Activated T-cell treated with anti-CD3 and anti-CD28 coated beads, Interleukin-2, amount 50 U/mL, for 1 hour (primary cell): ENCODE measurements at places on chromosomes 5 and 9.

- DNase-seq = no peak
These were observed 157.6 kb downstream of the DENND1A start for GRCh38 chr9:123772374-123772773.

GRCh38 chr9:76516871-76517270, 57.9 kb downstream of the GCNT1 start:
- no peak for DNase-seq

DNA sequence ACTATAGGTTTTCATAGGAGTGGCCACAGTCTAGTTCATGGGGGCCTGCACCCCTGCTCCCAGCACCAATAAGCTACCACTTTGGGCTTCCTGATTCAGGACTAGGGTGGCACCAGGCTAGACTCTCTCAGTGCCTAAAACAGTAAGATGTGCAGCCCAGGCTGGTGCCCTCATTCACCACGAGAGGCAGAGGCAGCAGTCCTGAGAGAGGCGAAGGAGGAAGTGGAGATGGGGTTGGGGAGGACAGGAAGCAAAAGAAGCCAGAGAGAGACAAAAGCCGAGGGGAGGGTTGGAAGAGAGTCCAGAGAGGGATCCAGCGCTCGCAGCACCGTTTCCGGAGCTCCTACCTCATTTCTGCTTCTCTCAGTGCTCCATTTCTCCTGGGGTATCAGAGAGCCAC, 180.9 kb downstream of the MED10 start:
- no peak for DNase-seq

DNA sequence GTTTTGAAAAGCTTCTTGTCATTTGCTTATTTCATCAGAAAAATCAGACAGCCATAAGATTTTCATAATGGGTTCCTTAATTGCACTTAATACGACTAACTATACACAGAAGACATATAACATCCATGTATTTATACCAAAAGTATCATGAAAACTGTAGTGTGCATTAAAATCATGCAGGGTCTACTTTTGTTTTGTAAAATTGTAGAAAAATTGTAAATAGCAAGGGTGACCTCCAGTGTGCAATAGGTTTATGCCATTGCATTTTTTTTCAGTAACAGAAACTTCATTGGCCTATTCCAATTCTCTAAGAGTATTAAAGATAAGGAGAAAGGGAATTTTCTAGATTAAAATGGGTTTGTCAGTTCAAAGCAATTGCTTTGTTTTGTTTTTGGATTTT, 307.6 kb downstream of the KIAA0825 start:
- DNase-seq = no peak

- no peak for DNase-seq
These were observed 356.5 kb downstream of the CTNND2 start for GRCh38 chr5:11547730-11548129.

DNA sequence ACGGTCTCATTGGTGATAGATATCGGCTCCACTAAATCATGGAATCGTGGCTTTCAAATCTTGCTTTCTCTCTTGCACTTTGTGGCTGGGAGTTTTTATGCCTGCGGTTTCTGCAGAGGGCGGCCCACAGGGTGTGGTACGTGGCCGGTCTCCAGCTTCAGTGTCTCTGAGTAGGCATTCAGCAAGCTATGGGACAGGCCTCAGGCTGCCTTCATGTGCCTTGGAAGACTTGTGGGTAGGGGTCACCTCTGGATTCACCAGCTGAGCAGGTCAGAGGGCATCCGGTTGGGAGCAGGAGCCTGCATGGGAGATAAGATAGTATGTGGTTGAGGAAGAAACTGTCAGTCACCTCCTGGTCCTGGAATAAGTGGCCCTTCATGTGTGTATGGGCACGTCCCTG, 47.7 kb downstream of the AMBP start:
- DNase-seq = no peak

- DNase-seq = no peak
These were observed 80.8 kb upstream of the SEMA6A start for GRCh38 chr5:116655431-116655830.

GRCh38 chr9:438066-438465, 223.4 kb downstream of the DOCK8 start:
- DNase-seq = no peak

GRCh38 chr5:169637549-169638121, 560 bp downstream of the DOCK2 start:
- DNase-seq = peak; percentile 68

DNA sequence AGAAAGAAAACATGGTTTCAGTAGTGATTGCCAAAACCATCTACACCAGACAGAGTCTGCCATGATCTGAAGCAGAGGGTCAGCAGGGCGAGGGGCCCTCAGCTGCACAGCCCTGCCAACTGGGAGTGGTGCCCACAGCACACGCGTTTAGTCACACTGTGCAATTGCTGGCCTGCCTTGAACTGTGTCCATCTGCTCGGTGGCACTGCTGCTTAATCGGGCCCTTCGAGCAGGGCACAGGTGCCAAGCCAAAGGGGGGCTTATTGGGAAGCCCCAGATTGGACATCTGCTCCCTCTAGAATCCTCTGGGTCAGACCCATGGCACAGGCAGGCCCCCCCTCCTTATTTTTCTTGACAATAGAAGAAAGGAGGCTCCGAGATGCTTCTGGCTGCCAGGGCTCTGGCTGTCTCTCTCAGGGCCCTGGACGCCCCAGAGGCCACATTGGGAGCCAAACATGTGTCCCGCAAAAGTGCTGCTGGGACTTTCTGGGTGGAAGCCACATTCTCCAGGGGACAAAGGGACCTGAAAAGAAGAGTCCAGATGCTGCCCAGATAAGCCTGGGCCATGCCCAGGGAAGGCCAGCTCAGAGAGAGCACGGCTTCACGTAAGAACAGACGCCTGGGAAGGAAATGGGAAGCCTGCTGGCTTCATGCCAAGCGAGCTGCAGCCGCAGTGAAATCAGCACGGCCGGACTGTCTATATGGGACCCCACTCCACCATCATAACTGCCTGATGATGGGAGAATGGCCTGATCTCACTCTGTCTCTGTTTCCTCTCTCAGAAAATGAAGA, 349.2 kb downstream of the GADD45G start:
- DNase-seq = no peak

DNA sequence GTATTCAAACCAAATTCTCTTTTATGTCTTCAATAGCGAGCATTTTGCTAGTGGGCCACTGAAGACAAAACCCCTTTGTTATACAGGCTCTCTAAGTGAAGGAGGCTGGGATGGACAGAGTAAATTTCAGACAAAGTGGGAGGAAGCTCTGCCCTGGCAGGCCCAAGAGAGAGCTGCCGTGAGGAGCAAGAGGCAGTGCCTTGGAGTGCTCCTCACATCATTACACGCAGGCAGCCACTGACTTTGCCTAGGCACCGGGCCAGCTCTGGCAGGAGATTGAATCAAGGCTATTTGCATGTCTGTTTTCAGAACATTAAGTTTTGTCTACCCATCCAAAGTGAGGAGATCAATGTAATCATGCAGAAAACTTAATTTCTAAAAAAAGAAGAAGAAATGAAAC, 167.7 kb downstream of the CCDC192 start:
- no peak for DNase-seq

DNA sequence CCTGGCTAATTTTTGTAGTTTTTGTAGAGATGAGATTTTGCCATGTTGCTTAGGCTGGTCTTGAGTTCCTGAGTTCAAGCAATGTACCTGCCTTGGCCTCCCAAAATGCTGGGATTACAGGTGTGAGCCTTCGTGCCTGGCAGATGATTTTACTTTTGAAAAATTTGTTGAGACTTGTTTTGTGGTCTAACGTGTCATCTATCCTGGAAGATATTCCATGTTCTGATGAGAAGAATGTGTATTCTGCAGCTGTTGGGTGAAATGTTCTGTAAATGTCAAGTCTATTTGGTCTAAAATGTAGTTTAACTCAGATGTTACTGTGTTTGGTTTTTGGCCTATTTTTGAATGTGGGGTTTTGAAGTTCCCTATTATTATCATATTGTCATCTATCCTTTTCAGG, 145.6 kb downstream of the XRCC4 start:
- DNase-seq = no peak

DNA sequence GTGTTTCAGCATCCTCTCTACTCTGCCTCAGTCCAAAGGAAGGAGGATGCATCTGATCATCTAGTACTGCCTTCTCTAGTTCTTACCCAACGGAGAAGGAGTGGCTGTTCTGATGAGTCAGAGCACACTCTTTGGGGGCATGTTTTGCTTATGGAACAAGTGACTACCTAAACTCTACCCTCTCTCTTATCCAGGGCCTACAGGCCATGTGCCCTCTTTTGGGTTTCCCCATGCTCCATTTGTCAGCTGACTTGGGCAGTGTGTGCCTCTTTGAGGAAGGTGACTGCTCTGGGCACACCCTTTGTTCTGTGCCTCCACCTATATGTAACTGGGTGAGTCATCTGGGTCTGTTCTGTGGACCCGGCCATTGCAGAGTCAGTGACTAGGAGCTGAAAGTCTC, 89.6 kb upstream of the BNC2 start:
- DNase-seq = no peak

GRCh38 chr5:36370073-36370472, 68.4 kb upstream of the RANBP3L start:
- no peak for DNase-seq

GRCh38 chr9:36018891-36019720, 17.6 kb upstream of the RECK start:
- DNase-seq = no peak

GRCh38 chr9:118059484-118060278, 355.5 kb downstream of the TLR4 start:
- DNase-seq = no peak

DNA sequence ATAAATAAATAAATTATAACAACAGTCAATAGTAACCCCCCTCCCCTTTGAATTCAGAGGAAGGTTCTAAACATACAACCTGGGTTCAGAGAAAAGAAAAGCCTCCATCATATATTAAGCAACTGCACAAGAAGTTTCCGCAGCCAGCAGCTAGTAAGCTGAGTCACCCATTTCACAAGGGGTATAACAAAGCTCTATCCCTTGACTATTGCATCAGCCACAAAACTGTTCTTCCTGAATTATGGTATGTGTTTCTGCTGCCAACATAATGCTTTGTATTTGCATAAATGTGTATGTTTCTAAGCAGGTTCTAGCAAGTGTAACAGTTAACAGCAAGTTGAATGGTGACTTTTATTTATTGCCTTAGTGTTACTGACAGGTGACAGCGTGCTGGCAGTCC, 6.8 kb upstream of the CEP120 start:
- no peak for DNase-seq

DNA sequence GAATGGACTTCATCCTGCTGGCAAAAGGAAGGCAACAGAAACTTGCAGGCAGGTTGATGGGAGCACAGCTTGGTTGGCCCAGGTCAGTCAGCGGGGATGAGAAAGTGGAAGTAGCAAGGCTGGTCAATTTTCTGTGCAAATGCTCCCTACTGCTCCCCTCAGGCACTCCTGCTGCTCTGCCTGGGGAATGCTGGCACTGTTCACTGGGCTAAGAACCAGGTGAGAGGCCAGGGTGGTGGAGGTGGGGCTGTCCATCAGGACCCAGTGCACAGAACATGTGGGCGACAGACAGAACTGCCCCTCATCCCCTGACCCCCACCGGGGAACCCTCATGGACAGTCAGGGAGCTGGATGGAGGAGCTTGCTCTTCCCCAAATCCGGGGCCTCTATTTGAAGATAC, 593.1 kb downstream of the IRX1 start:
- no peak for DNase-seq

GRCh38 chr9:114229295-114229694, 74.0 kb downstream of the COL27A1 start:
- no peak for DNase-seq

DNA sequence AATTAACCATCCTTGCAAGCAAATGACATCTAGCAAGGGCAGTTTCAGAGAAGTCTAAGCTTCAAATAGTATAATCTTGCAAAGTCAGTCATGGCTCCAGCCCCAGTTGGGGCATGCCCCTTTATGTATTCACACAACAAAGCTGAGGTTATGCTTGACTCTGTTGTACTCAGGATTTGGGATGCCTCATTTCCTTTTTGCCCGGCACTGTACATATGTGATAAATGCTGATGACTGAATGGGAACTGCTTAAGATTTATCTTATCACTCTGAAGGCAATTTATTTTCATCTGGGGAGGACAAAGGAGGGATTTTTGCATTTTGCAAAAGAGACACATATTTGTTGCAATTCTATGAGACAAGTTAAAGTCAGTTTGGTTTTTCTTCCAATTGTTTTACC, 219.2 kb downstream of the TRPM3 start:
- DNase-seq = no peak

DNA sequence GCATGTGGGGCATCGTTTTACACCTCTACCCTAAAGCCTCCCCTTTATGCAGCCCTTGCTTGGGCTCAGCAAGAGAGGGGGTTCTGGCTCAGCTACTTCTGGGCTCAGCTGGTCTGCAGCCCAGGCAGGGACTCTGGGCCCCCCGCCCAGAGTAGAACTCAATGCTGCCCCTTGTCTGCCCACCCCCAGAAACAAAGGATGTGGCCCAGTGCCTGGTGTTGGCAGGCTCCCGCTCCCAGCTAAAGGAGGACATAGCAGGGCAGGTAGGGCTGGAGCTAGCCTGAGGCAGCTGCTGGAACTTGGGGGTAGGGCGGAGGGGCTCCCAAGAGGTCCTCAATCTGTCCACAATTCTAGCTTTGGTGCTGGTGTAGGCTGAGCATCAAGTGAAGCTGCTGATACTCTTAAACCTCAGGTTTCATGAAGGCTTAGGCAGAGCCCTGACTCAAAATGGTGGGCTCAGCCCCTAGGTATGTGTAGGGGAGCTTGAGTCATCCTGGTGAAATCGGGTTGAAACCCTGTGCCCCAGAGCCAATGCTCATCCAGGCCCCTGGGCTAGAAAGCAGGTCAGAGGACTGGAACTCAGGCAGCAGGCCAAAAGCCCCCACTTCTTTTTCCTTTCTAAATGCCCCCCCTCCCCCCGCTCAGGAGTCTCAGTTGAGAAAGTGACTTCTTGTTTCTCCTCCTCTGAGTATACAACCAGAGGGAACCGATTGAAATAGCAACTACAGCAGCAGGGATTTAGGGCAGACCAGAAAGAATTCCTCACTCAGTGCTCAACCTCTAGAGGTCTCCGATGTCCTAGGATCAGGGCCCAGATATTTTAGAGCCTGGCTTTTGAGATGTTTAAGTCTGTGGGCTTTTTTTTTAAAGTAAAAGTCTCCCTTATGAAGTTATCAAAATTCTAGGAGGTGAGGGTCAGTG, 11.4 kb downstream of the PSD2 start:
- DNase-seq = no peak

DNA sequence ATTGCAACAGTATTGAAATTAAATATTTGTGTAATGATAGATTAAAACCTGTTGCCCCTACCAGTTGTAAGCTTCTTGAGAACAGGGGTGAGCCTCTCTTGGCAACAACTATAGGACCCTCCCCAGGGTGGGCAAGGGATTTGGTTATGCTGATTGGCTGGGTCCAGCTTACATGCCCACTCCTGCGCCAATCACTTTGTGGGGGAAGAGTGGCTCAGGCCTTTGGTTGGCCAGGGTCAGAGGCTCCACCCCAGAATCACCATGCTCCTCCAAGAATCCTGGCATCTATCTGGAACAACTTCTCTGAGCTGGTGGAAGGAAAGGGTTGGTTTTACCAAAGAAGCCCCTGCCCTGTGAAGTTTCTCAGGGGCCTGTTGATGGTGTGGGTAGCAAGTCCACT, 8.6 kb upstream of the PITX1 start:
- DNase-seq = no peak

GRCh38 chr9:133184971-133185370, 21.3 kb upstream of the GBGT1 start:
- no peak for DNase-seq

GRCh38 chr5:117800261-117800660, 1188.1 kb downstream of the DTWD2 start:
- no peak for DNase-seq
